ENCODE measurements at places on chromosomes 4 and X. TPM values are rescaled to one million over a fixed set of nuclear protein-coding genes. Genes with fewer than 3 reads are reported as not detected.

The TLR7 gene
- 6.4 TPM for total RNA-seq

The C1QTNF7 gene
- total RNA-seq: 12.5 TPM

The RTL9 gene
- total RNA-seq: 0.26 TPM

The NPY1R gene
- total RNA-seq: 40.2 TPM

The CASP6 gene
- 19.3 TPM for total RNA-seq

The FAT4 gene
- 40.5 TPM for total RNA-seq

The ETDB gene
- not detected for total RNA-seq

The DIPK2B gene
- total RNA-seq: 25.2 TPM

The FAM9B gene
- not detected for total RNA-seq

The NCBP2L gene
- total RNA-seq: not detected
